Astrocyte (in vitro differentiated cells and primary cell): ENCODE measurements at places on chromosomes 3 and 15.

- DNase-seq, result peak; percentile 9
Measured at GRCh38 chr3:36843065-36844051, 79.0 kb upstream of the DCLK3 start.

GRCh38 chr3:184633237-184633579, 71.6 kb downstream of the EPHB3 start:
- DNase-seq, result no peak

GRCh38 chr3:181564222-181564621, 147.5 kb upstream of the SOX2 start:
- DNase-seq, result no peak

- no peak for DNase-seq
Measured at GRCh38 chr3:138812806-138813205, 21.9 kb downstream of the PIK3CB start.

DNA sequence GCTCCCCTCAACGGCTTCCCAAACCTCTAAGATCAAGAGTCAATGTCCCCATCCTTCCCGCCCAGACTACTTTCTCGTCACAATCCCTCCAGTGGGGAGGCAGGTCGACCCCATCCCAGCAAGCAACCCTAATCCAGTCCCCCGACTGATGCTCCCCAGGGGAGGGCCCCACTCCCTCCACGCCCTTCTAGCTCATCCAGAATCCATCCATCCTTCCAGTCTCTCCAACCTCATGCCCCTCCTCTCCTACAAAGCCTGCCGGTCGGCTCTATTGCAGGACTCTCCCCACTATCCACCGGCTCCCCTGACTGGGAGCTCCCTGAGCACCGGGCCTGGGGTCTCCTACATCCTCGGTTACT, 1.3 kb downstream of the ADAMTS7 start:
- no peak for DNase-seq

DNA sequence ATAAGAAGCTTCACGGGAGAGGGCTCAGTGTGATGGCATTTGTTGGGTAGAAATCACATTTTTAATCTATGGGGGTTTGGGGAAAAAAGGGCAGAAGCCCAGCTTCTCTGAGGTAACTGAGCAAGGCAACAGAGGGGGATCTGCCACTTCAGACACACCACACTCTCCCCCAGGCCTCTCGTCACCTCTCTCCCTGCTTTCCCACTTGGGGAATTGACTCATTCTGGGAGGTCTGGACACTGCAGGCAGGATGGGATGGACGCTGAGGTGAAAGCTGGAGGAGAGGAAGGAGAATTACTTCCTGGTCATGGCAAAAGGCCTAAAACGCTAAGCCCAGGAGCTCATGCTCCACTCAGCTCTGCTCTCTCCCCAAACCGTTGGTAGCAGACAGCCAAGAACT, 33.2 kb downstream of the MYO5C start:
- DNase-seq, result peak; percentile 12

DNA sequence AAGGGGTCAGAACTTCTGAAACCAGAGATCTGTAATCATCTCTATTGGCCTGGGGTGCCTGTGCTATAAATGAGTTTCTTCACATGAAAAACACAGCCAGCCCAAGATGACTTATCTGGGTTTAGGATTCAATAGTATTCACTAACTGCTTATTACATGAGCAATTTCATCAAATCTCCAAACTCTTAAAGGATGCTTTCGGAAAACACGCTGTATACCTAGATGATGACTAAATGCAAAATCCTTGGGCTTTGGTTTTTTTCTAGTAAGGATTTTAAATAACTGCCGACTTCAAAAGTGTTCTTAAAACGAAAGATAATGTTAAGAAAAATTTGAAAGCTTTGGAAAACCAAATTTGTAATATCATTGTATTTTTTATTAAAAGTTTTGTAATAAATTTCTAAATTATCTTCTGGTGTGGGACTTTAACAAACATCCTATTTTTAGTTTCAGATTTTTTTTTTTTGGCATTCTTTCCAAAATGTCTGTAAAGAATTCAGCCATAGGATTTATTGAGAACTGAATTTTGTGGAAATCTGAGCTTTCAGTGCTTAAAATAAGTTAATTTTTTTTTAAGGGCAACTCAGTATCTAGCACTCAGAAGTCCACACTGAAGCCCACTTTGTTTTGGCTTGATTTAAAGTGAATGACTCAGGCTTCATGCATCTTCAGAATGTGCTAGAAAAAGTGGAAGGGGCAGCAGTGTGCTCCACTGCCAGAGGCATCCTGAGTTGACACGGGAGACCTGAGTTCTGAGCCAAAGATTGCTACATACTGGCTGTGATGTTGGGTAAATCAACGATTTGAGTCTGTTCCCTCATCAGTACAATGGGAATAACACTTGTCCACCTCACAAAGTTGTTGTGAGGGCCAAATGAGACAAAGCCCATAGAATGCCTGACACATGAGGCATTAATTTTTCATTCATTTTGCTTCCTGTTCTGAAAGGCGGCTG, 18.7 kb downstream of the TMEM43 start:
- DNase-seq, result peak; percentile 94

DNA sequence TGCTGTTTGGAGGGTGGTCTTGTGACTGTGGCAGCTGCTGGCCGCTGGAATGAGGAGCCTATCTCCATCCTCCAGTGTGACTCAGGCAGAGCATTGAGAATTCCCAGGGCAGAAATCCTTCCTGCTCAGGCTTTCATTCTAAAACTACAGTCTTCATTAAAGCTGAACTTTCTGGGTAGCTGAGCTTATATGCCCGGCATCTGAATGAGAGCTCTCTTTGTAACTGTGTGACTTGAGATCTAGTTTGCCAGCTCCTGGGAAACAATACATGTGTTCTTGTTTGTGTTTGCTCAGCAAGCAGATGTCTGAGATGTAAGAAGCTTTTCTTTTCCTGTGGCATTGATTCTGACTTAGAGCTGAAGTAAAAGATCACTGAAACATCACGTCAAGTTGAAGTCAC, 22.4 kb downstream of the RLBP1 start:
- DNase-seq, result no peak

GRCh38 chr3:115187149-115187757, 40.2 kb upstream of the ZBTB20 start:
- DNase-seq, result no peak

- DNase-seq, result no peak
Measured at GRCh38 chr15:95416576-95416975, 913.9 kb upstream of the NR2F2 start.

- DNase-seq, result peak; percentile 53
Measured at GRCh38 chr3:31957106-31957505, 24.0 kb downstream of the OSBPL10 start.

DNA sequence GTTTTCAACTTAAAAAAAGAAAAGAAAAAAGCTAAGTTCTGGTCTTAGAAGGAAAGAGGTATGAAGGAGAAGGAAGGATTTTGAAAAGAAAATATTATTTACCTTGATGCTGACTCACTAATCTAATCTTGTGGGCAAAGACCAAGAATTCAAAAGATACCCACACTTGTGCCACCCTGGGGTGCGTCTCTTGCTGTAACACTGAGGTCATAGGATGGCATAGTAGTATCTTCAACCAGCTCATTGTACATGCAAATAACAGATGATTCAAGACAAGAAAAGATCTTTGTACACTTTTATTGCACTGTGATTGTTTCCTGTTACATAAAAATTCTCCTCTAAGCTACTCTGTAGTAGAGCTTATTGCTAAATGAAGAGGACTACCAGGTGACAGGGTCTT, 17.3 kb downstream of the PLS1 start:
- no peak for DNase-seq

DNA sequence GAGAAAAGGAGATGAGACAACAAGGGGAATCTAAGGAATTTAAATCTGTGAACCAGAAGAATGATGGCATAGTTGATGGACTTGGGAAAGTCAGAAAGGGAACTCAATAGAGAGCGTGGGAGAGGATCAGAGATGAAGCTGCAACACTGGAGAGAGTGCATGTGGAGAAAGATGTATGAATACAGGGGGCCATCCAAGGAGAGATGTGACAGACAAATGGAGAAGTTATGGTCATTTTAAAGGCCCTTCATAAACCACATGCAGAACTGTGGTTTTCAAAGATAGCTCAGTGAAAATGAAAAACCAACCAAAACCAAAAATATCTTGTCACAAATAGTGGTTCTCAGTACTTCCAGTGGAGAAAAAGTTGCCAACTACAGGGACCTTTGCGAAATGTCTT, 265.2 kb downstream of the SUCLG2 start:
- no peak for DNase-seq

GRCh38 chr3:177553579-177553978, 356.3 kb upstream of the TBL1XR1 start:
- no peak for DNase-seq
